AG20443 (cell line): ENCODE measurements at places on chromosomes 13 and 19.

GRCh38 chr13:100645382-100645781, 29.2 kb downstream of the TMTC4 start:
- no peak for DNase-seq

DNA sequence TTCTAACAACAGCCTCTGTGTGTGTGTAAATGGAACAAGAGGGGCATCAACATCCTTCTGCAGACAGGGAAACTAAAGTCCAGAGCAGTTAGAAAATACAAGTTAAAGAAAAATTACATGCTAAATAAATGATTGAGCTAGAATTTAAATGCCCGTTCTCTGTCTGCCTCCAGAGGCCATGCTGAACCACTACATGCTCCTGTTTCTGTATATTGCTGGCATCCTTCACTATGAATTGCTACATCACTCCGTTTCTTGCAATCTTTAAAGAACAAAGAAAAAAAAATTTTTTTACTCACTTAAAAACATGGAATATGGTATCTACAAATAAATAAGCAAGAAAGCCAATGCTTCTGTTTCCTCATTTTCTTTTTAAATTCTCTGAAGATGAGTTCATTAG, 47.9 kb downstream of the DCT start:
- DNase-seq = peak; percentile 50

- peak; percentile 7 for DNase-seq
These were observed 6.6 kb downstream of the NDUFB7 start for GRCh38 chr19:14565298-14565679.

DNA sequence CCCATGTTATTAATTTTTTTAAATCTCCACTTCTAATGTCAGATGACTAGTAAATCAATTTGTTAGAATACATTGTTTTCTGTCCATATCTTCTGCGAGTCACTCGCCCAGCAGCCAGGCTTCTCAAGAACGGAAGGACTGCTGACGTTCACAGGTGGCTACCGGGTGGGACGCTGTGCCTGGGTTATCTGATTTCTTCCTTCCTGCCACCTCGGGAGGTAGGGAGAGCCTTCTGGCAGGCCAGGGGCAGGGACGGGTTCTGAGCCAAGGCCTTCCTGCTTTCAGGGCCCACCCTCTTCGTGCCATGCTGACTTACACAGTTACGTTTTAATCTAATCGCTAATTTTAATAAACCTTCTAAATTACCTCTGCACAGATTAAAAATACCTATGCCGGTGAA, 7.9 kb upstream of the C1QTNF9 start:
- no peak for DNase-seq

DNA sequence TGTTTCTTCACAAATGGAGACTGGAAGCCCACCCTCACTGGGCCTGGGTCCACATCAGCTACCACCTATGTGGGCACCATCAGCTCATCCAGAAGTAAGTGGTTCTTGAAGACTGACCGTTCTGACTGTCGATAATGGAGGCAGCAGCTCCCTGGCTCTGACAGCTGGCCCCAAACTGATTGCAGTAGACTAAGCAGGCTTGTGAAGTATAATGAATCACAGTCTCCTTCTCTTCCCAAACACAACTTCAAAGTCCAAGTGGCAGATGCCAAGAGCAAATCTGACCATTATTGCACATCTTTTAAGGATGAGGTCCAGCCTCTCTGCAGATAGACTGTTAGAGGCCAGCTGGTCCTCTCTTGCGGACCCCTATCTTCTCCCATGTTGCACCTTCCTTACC, 574.4 kb upstream of the KLF12 start:
- DNase-seq = no peak

GRCh38 chr13:37134411-37135041, 29.1 kb upstream of the CSNK1A1L start:
- peak; percentile 34 for DNase-seq

- no peak for DNase-seq
These were observed 139.1 kb downstream of the ZNF675 start for GRCh38 chr19:23547816-23548430.

DNA sequence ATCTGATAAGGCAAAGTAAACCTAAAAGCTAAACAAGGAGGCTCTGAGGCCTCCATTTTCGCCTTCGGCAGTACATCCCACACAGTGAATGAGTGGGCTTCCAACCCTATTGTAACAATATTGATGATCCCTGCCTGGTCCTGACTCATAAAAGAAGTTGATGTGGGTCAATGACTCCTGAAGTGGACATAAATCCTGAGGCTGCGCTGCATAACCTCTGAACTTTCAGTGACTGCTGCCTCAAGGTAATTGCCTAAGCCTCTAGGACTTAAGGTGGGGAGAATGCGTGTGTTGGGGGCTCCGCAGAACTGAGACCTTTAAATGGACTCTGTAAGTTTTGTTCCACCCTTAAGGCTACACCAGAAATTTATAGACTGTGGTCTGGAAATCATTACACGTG, 42.6 kb downstream of the SIAH3 start:
- DNase-seq = no peak

DNA sequence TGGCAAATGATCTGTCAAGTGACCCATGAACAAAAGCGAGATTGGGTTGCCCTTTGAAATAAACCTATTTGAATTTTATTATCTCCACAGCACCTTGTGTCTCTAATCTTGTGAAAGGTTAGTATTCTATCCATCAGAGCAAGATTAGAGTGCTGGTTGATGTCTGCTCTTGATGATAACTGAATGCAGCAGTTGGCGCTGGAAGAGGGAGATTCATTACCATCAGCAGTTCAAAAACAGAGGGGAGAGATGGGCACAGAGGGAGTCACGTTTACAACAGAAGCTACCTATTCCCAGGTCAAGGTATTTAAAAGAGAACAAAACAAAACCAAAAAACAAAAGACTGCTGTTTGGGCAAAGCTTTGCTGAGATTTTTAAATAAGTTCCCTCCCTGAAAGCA, 588.1 kb downstream of the GPC6 start:
- no peak for DNase-seq
